ENCODE measurements at places on chromosomes 6 and 20.

- DNase-seq = no peak
Measured at GRCh38 chr20:49285813-49286494, 8.1 kb upstream of the ZNFX1 start.

DNA sequence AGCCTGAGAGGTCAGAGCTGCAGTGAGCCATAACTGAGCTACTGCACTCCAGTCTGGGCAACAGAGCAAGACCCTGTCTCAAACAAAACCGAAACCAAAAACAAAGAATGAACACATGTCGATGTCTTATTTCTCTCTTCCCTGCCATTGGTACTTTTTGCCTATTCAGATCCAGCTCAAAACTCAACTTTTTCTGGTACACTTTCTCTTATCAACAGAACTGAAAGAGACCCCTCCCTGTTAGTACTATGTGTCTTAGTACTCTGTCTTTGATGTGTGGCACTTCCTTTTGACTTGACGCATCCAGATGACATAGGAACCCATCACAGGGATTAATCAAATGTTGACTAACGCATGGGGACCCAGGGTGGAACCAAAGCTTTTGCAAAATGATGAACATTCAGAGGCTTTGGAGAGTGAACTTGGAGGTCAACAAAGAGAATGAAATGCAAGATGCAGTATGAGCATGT lies 44.8 kb downstream of the AKAP12 start:
- DNase-seq = no peak

- no peak for DNase-seq
Measured at GRCh38 chr6:80439721-80440470, 333.4 kb downstream of the BCKDHB start.

GRCh38 chr6:16751251-16751946 lies 9.9 kb downstream of the ATXN1 start:
- DNase-seq = no peak

GRCh38 chr20:3483784-3484183 lies 13.0 kb downstream of the ATRN start:
- DNase-seq = no peak

DNA sequence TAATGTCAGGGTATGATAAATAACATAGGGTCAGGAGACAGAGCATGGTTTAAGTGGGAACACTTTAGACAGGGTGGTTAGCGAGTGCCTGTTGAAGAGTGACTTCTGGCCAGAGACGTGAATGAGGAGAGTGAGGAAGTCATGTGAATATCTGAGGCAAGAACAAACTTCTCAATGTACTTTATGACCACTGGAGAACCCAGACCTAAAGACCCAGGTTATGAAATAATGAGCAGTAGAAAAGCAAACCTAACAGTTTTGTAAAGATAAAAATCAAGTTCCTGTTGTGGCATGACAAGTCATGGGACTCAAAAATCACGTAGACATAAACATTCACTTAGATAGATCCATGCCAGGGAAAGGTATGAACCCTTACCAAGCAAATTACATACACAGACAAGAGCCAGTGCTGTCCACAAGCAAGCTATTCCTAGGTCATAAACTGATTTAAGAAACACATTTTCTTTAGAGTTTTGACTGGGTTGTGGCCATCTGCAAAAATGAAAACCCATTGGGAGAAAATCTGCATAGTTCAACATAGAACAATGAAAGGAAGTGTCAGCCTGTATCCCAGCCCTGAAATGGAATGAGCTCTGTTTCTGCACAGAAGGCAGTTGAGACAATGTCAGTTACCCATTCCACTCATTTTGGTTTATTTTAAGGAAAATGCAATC lies 2.2 kb upstream of the MYCT1 start:
- DNase-seq = no peak

DNA sequence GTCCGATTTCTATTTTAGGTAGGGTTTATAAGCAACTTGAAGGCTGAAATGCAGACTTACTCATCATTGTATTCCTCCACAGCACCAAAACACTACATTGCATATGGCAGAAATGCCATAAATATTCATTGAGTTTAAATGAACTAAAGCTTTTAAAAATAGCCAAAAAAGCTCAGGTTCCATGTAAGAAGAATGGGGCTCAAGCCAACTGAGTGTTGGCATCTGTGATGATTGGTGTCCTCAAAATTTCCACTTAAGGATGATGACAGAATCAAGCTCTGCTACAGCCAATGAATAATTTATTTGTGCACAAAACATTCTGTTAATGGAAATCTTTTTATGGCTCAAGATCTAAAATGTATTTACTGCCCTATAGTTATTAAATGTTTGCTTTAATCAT lies 115.4 kb downstream of the HIVEP2 start:
- no peak for DNase-seq

GRCh38 chr20:12598894-12599293 lies 409.9 kb upstream of the SPTLC3 start:
- no peak for DNase-seq

DNA sequence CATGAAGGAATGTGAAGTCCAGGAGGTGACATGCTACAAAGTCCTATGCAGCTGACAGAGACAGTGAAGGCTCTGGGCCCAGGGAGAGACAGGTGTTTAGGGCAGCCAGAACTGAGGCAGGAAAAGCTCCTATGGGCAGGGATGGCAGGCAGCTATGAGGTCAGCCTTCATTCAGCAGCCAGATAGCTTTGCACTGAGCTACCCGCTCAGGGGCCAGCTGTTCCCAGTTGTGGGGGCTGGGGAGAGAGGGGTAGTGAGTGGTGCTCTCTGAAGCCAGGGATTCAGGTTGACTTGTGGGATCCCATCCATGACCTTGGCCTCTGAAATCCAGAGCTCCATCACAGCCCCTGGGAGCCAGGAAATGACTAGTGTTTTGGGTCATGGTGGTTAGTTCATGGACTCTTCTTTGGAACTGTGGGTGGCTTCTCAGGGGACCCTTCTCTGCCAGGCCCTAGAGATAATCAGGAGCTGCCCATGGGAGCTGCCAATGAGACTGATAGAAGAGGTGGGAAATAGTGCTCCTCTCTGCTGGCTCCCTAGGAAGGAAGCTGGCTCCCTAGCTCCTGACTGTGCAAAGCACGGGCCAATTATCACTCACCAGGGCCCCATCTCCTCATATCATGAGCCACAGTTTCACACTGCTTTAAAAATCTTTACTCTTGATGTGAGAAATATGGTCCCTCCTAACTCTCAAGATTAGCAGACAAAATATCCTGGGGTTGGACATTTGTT lies 127.7 kb downstream of the VEGFA start:
- no peak for DNase-seq

All from effector memory CD4-positive, alpha-beta T cell (primary cell).